ENCODE measurements at places on chromosomes 5 and 9.

- peaks cover 3% of the 10 kb centered on the region for H3K27me3 ChIP-seq
- H3K4me1 ChIP-seq: peaks cover 6% of the 10 kb centered on the region
These were observed 100.5 kb upstream of the MAN2A1 start for GRCh38 chr5:109589239-109589638.

DNA sequence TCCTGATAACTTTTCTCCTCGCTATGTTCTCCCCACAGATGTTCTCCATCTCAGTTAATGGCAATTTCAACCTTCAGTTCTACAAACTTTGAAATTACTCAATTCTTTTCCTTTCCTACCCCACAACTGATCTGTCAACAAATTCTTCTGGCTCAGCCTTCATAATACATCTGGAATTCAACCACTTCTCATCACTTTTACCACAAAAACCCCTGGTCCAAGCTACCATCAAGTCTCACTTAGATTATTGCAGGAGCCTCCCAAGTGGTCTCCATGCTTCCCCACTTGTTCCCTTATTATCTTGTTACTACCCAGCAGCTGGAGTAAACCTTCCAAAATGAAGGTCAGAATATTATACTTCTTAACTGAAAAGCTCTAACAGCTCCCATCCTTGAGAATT, 110.1 kb downstream of the FBN2 start:
- no peak for DNase-seq
- H3K4me1 ChIP-seq: no peaks in the 10 kb centered on the region
- no peaks in the 10 kb centered on the region for H3K36me3 ChIP-seq
- H3K27me3 ChIP-seq: no peaks in the 10 kb centered on the region
- no peak overlapping the region for H3K4me3 ChIP-seq
- H3K27ac ChIP-seq: no peak overlapping the region

DNA sequence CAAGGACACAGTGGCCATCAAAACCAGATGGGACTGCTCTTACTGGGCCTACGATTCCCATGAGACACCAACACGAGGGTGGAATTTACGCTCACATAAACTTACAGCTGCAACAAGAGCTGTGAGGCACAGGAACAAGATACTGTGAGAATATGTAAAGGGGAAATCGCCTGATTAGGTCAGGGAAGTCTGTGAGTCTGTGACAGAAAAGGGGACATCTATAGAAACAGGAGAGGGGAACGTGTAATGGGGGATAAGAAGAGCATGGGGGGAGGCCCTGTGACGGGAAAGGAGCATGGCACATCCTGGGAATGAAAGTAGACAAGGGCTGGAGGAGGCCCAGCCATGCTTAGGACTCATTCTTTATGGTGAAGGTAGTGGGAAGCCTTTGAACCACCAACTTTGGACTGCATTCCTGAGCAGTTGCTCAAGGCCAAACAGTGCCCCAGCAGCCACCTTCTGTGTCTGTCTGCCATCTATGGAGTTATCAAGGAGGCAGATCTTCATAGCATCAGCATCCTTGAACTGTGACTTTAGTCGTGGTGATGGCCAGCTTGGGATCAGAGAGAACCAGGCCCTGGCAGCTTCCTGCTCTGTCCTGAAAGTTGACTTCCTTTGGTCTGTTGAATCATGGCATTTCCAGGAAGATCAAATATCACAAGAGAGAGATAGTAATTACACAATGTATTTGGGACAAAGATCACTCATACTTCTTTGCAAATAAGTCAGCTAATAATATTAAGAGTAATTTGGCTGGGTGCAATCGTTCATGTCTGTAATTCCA, 87.9 kb upstream of the FAM169A start:
- no peak overlapping the region for H3K4me3 ChIP-seq
- no peaks in the 10 kb centered on the region for H3K36me3 ChIP-seq
- H3K27ac ChIP-seq: peak overlapping the region; percentile 18
- peaks cover 5% of the 10 kb centered on the region for H3K27me3 ChIP-seq
- DNase-seq: no peak

DNA sequence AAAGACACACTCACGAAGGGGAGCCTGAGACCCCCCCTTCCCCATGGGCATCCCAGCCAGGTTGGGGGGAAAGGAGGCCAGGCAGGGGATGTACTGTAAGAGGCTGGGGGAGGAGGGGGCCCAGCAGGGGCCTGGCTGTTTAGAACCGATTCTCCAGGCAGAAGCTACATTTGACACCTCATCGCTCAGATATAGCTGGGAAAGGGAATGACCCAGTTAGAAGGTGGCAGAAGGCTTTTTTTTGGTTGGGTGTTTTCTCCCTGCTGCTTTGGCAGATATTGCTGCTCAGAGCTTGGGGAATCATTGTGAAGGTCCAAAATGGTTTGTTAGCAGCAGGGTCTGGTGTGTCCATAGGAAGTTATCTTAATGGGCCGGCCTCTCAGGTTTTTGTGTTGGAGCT, 6.0 kb downstream of the CDX1 start:
- H3K4me1 ChIP-seq: no peaks in the 10 kb centered on the region
- H3K27me3 ChIP-seq: peaks cover 43% of the 10 kb centered on the region
- DNase-seq: no peak
- no peaks in the 10 kb centered on the region for H3K36me3 ChIP-seq
- H3K4me3 ChIP-seq: no peak overlapping the region

GRCh38 chr5:158938200-158938599, 161.5 kb downstream of the EBF1 start:
- no peaks in the 10 kb centered on the region for H3K36me3 ChIP-seq
- no peak overlapping the region for H3K27ac ChIP-seq
- DNase-seq: no peak
- no peaks in the 10 kb centered on the region for H3K4me1 ChIP-seq
- H3K27me3 ChIP-seq: peaks cover 9% of the 10 kb centered on the region

- H3K27ac ChIP-seq: no peak overlapping the region
- no peaks in the 10 kb centered on the region for H3K4me1 ChIP-seq
- DNase-seq: no peak
- no peaks in the 10 kb centered on the region for H3K36me3 ChIP-seq
- no peaks in the 10 kb centered on the region for H3K27me3 ChIP-seq
- H3K4me3 ChIP-seq: no peak overlapping the region
These were observed 703.9 kb downstream of the BRINP1 start for GRCh38 chr9:118665226-118665919.
